ENCODE measurements at places on chromosomes 7 and 10.
A peak's percentile ranks its signal among the peaks of the same experiment; 100 is the strongest.

DNA sequence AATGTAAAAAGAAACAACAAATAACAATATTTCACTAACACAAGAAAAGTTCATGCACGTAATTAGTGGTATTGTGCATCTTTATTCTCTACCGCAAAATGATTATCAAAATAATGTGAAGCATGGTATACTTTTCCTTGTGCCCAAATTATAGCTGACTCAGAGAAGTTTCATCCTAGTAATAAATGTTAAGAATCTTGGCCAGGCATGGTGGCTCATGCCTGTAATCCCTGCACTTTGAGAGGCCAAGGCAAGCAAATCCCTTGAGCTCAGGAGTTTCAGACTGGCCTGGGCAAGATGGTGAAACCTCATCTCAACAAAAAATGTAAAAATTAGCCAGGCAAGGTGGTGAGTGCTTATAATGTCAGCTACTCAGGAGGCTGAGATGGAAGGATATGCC, 105.0 kb downstream of the KMT2C start:
- no peak for DNase-seq

DNA sequence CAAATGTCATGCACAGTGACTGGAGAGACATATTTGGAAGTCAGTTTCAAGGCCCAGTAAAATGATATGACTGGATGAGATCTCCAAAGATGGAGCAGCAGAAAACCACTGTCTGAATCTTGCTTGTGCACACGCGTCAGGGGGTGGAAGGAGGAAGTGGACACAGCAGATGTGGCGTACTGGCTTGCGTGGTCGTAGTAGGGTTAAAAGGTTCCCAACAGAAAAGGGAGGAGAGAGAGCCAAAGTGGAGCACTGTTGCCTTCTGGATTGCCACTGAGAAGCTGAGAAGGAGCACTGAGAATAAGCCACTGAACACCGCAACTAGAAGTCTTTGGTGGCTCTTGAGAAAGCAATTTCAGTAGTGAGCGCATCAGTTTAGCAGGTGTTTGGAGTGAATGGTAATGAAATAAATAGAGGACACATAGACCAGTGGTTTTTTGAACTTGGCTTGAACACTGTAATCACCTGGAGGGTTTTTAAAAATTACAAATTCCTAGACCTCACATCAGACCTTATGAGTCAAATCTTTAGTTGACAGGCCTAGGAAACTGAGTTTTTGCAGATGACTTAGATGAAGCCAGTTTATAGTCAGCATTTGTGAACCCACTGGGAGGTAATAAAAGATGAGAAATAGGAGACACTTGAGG, 227.3 kb downstream of the PTEN start:
- no peak for DNase-seq

- DNase-seq, result no peak
Observed at GRCh38 chr10:132670546-132671227, 115.3 kb downstream of the NKX6-2 start.

DNA sequence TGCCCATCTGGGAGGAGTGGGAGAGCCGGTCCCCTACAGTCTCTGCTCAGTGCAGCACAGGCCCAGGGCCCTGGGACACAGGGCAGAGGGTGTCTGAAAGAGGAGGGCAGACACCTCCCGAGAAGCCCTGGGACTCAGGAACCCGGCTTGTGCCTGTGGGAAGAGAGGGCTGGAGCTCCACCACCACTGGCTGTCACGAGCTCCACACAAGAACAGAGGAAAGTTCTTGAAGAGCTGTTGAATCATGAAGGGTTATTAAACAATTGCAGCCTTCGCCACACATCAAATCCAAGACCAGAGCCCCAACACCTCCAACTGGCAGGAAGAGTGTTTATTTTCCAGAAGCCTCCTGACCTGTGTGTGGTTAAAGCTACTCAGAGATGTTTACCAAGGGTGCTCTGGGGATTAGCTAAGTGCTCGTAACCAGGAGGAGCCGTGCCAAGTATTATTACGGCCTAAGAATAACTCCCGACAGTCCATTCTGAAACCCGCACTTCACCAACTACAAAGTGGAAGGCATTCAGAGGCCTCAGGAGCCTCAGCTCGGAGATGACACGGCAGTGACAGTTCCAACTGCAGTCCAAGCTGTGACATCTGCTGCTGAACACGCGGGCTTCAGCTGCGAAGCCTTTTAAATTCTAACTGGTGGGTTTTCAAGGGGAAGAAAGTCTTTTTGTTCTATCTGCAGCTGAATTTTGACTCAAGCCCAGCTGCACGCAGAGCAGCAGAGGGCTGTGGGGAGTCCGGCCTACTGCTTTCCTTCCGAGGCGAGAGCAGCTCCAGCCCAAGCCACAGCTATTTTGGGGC, 75.1 kb downstream of the MAD1L1 start:
- DNase-seq, result peak; percentile 100

DNA sequence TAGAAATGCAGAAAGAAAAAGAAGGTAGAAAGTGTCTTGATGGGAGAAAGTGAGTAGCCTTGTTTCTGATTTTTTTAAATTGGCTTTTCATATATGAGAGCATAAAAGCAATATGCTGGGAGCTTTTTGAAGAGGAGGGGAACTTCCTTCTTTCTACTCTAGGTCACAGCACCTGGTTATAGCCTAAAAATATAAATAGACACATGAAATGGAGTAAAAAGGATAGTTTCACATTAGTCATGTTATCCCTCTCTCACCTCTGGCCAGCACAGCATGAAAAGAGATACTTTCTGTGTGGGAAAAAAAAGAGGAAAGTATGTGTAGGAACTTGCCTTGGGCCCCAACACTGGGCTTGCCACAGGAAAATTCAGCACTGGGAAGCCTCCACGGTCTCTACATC, 292.2 kb upstream of the ZWINT start:
- no peak for DNase-seq

DNA sequence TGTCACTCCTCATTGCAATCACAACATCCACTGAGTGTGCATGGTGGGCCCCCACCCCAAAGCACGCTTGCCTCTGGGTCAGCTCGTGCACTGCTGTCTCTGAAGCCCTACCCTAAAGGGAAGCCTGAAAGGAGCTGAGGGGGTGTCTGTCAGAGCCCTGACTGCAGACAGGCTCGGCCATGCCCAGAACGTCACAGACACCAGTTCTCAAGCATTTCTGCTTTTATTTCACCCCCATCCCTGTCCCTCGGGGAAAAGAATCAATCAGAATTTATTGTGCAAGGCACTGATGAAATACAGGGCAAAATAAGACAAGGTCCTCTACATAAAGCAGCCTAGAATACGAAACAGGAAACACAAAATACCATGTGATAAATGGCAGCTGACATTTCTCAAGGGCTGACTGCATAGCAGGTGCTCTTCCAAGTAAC, 231.8 kb downstream of the WDR37 start:
- DNase-seq, result no peak

Data from H4 (cell line).